Hematopoietic multipotent progenitor cell treated with erythropoietin and hydrocortisone succinate and interleukin-3 and kit ligand, for 15 days (in vitro differentiated cells): ENCODE measurements at places on chromosomes 4 and X.

DNA sequence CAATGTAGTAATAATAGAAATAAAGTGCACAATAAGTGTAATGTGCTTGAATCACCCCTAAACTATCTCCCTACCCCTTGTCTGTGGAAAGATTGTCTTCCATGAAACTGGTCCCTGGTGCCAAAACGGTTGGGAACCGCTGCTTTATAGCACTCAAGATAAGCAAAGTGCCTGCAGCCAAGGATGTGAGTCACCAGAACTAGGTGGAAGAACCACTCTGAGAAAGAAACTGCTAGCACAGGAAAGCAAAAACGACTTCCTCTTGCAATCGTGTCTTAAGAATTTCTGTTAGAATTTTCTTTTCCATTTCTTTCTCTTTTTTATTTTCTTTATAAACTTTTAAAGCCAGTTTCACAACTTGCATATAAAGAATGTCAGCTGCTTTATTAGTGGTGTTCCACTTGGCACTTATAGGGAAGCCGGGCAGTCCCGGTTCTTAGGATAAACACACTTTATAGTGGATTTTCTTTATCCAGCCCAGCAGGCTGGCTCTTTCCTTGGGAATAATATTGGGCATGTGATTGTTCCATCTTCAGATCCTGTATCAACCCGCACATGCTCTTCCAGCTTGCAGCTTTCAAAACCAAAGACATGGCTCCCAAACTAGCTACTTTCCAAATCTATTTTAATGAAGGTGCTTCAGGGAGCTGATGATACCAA, 32.3 kb upstream of the CXCL8 start:
- DNase-seq, result peak; percentile 4

DNA sequence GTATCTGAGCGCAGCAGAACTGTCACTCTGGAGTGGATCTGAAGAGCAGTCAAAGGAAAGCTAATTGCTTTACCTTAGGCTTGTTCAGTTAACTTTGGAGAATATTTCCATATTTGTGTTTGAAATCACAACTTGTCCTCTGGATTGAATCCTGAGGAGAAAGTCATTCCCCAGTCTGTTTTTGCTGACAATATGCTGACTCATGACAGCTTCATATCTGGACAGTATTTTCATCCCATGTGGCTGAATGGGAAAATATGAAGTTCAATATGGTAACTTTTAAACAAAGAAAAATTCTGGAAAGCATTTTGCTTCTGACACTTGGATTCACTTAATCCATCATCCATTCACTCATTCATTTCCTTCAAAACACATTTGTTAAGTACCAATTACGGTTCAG, 46.3 kb upstream of the MAGEC3 start:
- no peak for DNase-seq

DNA sequence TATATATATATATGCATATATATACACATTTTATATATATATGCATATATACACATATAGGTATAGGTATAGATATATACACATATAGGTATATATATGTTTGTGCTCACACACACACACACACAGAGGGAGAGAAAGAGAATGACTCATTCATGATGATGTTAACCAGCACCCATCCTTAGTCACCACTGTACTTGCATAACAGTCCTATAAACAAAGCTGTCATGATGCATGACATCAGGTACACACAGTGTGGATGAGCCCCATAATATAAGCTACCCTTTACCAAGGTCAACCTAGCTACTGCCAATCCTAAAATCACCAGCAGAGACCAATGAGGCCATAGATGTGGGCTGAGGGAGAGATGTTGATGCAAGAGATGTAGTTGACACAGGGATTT, 1408.0 kb downstream of the RAPGEF2 start:
- no peak for DNase-seq

DNA sequence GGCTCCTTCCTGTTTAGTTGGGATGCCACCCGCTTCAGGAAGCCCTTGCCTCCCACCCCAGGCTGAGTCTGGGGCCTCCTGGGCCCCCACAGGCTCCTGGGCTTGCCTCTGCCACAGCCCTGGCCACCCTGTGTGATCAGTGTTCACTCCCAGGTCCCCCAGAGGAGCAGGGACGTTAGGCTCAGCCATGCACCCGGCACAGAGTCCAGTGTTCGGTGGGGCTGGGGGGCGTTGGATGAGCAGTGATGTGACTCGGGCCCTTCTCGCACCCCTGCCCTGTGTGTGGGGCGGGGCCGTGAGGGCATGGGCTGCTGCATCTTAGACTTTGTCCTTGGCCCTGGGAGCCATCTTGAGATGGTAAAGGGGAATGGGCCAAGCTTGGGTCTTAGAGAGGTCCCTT, 29.9 kb upstream of the HTRA3 start:
- DNase-seq, result no peak

- no peak for DNase-seq
Observed at GRCh38 chr4:17690898-17691297, 76.5 kb downstream of the MED28 start.

DNA sequence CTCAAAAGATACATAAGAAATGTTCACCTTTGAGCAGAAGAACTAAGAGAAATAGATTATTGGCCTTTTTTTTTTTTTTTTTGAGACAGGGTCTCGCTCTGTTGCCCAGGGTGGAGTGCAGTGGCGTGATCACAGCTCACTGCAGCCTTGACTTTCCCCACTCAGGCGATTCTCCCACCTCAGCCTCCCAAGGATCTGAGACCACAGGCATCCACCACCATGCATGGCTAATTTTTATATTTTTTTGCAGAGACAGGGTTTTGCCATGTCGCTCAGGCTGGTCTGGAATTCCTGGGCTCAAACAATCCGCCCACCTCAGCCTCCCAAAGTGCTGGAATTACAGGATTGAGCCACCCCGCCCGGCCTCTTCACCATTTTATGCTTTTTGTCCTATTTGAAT, 2.9 kb upstream of the TLR6 start:
- DNase-seq, result no peak

DNA sequence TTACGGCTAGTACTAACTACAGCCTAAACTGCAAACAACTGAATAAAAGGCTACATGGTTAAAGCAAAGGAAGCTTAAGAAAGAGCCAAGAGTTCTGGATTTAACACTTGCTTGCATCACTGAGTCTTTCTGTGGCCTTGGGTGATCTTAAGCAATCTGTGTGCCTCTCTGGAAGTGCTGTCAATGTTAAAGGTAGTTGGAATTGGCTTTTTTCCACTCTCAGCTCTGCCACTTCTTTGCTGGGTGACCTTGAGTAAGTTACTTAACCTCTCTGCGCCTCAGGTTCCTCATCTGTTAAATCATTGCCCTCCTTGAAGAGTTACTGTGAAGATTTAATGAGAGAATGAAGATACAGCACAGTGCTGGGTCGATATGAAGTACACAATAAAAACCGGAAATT, 15.7 kb downstream of the SLC2A9 start:
- DNase-seq, result no peak
